Posterior vena cava (tissue), 2 donors: ENCODE measurements at places on chromosomes 11 and 22.

GRCh38 chr11:118606157-118606843, 1.1 kb upstream of the PHLDB1 start:
- DNase-seq, result peak; percentile 63

DNA sequence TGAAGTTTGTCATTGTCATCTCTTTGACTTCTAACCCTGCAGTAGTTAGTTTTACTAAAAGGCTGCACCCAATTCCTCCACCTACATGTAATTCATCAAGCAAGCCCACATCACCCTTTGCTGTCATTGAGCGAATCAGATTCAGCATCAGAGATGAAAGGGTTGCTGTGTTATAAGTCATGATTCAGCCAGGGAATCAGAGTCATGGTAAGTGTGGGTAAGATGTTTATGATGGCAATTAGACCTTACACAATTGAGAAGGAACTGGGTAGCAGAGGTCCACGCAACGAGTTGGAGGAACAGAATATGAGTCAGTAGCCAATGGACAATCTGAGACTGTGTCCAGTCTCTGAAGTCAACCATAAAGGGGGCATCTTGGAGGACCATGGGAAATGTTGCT, 162.8 kb upstream of the SNX19 start:
- DNase-seq, result no peak

GRCh38 chr22:25156736-25157135, 42.9 kb upstream of the CRYBB3 start:
- DNase-seq, result no peak

DNA sequence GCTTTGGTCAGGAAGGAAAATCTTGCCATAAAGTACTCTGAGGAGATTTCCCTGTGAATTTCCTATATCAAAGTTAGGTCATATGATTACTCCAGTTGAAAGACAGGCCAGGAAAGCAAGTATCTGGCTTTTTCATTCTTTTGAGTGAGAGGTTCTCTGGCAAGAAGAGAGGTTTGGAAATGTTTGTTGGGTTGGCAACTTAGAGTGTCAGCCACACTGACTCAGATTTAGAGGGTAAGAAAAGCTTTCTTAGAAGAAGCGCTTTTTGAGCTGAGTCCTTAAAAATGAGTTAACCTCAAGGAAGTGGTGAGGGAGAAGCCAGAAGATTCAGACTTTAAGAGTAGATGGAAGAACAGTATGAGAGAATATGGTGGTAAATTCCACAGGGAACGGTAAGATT, 86.1 kb upstream of the BDNF start:
- DNase-seq, result no peak

DNA sequence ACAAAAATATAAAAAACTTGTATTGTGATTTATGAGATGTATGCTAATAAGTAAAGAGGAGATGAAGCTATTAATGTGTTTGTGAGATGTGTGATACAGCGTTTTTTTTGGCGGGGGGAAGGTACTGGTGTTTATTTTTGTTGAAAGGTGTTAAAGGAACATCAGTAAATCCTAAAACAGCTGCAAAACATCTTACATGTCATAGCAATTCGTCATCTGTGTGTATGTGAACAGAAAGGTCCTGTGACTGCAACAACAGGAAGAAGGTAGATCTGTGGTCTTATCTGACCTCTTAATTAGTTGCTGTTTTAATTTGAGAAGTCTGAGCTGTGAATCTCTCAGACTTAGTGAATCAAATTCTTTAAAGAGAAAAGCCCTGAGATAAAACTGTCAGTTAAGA, 1041.1 kb downstream of the JRKL start:
- DNase-seq, result no peak

DNA sequence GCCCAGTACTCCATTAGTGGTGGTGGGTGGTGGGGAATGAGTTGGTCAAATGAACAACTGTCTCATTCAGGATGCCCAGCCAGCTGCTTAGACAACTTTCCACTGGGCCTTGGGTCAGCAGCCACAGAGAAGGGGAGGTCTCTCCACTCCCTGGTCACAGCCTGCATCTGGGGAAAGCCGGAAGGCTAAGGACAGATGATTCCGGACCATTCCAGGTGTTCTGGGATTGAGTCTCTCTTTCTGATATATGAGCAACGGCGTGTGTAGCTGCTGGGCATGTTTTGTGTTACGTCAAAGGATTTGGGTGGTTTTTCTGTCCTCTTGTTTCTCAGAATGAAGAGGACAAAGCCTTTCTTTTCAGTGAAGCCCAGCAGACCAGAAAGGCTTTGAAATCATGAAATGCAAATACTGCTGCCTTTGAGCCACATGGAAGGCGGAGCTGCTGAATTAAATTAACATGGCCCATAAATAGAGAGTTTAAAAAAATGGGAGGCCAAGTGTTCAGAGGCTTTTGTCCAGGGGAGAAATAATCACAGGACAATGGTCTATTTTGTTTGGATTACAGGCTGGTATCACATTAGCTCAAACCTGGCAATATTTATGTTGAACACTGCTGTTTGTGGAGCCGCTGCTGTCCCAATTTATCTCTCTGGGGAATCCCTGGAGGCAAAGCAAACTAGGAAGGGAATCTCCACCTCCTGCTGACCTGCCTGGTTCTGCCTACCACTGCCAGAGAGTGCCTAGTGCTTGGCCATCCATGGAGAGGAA, 234.4 kb upstream of the E2F8 start:
- DNase-seq, result no peak

GRCh38 chr22:35368386-35368785, 12.5 kb upstream of the HMOX1 start:
- DNase-seq, result no peak

DNA sequence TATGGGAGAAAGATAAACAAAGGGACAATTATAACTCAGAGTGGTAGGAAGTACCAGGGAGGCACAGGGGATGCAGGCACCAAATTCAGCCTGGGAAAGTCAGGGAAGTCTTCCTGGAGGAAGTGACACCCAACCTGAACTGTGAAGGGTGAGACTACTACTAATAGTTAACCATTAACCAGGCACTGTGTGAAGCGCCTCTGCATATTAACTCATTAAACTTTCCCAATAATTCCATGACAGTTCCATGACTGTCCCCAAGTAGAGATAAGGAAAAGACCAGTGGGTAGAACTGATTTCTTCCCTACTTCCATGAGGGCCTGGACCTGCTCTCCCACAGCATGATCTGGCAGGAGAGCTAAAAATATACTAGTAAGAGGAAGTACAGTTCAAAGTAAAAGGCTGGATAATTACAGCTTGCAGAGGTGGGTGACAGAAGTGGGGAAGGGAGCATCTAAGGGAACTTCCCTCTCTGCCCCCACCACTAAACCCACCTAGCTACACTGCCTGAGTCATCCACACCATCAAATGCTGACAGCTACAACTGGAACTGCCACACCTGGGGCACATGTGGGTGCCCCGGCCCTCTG, 4.7 kb upstream of the AP1B1 start:
- no peak for DNase-seq

DNA sequence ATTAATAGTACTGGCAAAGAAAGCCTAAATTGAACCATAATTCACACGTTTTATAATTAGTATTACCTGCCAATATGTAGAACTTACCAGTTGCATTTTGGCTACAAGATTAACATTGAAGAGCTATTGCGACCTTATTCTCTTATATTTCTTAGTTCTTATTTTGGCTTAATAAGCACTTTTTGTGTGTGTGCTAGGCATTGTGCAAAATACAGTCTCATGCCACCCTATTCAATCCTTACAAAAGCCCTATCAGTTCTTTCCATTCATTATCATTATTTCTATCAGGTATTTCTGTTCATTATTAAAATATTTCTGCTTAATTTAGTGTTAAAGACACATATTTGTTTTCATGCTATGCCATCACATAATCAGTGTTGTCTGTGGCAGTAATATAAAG, 41.2 kb downstream of the MAML2 start:
- no peak for DNase-seq

DNA sequence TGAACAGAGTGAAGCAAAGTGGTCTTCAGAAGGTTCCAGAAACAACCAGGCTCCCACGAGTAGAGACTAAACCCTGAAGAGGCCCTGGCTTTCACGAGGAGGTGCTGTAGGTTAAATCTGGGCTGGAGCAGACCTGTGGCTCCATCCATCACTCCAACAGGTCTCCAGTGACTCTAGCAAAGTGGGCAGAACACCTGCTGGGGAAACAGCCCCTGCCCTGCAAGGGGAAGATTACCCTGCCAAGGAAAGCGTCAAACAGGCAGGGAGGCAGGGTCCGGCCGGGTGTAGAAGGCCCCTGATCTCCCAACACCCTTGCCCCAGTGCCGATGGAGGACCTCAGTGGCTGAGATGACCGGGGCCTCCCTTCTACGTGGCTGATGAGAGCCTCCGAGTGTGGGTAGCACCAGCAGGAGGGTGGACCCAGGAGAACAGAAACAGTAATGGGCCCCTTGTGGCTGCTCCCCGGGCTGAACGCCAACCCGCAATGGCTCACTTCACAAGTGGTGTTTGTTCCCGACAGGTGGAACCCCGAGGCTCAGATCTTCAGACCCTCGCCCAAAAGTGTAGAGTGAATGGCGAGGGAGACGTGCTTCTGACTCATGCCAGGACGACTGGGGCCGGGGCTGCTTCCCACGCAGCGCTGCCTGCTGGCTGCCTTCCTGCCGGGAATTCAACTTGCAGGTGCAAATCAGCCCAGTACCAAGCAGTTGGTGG, 112.0 kb downstream of the SHANK2 start:
- DNase-seq, result peak; percentile 68

DNA sequence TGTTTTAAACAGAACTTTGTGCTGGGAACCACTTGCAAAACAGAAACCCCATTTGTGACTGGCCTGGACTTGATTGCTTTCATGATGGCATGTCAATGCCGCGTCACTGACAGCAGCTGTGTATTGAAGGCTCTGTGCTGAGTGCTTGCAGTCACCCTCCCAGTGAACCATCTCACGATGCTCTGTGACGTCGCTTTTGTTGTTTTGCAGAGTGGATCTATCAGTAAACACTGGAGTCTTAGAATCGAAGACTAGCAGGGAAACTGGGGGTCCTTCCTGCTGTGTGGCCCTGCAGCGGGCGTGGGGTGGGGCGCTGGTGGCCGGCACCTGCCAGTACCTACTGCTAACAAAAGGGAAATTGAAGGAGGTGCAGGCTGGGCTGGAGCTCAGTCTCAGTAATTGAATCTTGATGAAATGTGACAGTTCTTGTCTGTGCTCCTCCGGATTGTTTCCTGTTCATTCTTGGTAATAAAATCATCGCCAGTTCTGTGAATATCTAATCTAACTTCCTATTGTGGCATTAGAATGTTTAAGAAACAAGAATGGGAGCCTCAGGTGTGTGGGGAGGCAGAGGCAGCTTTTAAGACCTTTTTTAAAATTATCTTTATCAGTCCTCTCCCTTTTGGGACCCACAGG, 50.5 kb upstream of the PARVG start:
- DNase-seq, result peak; percentile 28

GRCh38 chr22:22479116-22479515, 29.4 kb downstream of the ZNF280B start:
- no peak for DNase-seq

- peak; percentile 58 for DNase-seq
These were observed 15.4 kb downstream of the SHANK2 start for GRCh38 chr11:71236836-71237475.

GRCh38 chr22:43477966-43478365, 66.2 kb downstream of the MPPED1 start:
- peak; percentile 60 for DNase-seq

DNA sequence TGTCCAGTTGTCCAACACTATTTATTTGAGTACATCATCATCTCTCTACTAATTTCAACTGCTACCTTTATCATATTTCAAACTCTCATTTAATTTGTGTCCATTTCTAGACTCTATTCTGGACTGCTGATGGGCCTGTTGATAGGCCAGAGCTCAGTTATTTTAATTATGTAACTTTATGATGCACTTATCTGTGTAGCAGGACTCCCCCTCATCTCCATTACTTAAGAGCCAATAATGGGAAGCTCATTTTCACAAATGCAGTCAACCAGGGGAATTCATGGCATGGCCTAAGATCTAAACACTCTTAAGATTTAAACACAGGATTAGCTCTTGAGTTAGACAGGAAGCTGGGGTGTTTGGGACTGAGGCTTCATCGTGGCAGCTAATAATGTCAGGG, 21.4 kb downstream of the KCNQ1OT1 start:
- no peak for DNase-seq
